Stimulated activated CD8-positive, alpha-beta memory T cell treated with anti-CD3 and anti-CD28 coated beads, Interleukin-4, amount 100 ng/mL, for 4 hours (primary cell): ENCODE measurements at places on chromosomes 4 and X.

DNA sequence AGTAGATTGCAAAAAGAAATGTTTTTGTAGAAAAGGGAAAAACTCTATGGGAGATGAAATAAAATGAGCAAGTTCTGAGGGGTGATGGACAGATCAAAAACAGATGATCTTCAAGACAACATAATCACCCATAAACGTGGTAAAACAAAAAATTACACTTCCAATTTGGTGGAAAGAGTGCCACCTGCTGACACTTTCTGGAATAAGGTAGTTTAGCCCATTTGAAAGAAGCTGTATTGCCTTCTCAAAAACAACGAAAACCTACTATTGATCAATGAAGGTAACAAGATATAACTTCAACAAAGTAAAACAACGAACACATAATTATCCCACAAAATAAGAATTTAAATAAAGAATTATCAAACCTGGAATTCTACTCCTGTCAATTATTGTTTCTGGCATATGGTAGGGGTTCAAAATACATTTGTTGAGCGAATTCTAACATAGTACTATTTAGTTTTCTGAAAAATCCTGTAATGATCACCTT, 2.5 kb downstream of the COQ2 start:
- no peak for DNase-seq

DNA sequence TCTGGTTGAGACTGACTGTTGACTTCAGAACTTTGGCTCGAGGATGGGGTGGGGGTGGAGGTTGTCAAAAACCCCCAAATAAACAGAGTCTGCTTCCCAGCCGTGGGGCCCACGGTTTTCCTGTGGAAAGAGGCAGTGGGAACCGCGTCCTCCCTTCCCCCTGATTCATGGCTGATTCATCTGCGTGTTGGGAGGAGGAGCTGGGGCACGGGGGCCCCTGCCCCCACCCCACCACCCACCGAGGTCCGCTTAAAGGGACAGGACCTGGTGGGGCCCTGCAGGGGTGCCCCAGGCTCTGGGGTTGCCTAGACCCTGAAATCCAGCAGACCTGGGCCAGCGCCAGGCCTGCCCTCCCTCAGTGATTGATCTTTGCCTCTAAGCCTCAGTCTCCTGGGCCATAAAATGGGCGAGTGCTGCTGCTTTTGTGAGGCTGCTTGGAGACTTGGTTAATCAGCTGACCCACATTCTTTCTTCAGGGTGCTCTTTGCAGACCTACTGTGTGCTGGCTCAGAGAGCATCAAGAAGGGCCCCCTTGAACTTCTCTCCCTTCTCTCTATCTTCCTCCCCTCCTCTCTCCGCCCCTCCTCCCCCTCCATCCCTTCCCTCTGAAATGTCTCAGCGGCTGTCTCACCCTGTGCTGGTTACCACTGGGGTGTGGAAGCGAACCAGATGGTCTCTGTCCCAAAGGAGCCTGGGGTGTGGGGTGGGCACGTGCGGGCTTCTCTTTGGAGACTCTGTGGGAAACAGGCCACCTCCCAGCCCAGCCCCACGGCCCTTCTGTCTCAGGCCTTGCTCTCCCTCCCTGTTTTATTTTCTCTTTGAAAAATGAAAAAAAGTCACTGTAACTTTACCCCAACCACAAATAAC, 9.1 kb downstream of the HTRA3 start:
- no peak for DNase-seq

GRCh38 chr4:147029296-147029695, 83.6 kb upstream of the TTC29 start:
- DNase-seq: no peak

DNA sequence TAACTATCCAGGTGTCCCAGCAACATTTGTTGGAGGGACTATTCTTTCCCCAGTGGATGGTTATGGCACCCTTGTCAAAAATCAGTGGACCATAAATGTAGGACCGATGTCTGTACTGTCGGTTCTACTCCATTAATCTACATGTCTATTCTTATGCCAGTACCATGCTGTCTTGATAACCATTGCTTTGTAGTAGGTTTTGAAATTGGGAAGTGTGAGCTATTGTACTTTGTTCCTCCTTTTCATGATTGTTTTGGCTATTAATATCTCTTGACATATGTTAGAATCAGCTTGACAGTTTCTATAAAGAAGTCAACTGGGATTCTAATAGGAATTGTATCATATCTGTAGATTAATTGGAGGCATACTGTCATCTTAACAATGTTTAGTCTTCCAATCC, 112.7 kb downstream of the HNRNPD start:
- no peak for DNase-seq
